ENCODE measurements at places on chromosomes 4 and X.

DNA sequence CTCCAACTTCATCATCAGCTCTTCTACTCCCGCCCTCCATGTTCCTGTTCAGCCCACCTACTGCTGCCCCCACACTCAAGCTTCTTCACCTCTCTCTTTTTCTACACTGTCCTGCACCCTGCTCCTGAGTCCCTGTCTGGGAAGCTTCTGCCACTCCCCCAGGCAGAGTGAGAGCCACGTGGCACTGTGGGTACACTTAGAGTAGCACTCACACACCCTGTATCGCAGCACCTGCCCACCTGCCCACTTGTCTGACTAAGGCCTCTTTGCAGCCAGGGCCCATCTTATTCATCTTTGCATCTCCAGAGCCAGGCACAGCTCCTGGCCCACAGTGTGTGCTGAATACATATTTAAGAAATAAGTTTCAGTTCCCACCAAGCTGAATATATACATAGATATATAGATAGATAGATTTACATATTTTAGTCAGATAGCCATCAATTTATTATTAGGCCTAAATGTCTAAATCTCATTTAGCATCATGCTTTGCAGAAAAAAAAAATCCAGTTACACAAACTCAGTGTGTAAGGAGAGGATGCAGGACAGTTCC lies 24.9 kb downstream of the CCDC149 start:
- DNase-seq, result no peak

GRCh38 chr4:119861731-119862130 lies 204.9 kb downstream of the MAD2L1 start:
- DNase-seq, result no peak

DNA sequence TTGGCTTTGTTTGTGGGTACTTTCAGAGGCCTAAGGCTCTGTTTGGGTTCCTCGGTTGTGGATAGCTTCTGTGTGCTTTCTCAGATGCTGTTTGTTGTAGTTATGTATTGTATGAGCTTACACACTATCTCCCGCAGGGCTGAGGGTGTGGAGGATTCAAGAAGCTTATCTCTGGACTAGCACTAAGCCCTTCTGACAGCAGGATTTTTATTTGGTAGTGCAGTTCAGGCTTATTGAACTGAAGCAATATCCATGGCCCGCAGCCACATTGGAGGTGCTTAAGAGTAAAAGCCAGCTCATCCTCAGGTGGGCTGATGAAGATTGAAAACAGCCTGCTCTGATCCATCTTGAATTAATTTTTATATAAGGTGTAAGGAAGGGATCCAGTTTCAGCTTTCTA lies 128.2 kb downstream of the RASGEF1B start:
- no peak for DNase-seq

DNA sequence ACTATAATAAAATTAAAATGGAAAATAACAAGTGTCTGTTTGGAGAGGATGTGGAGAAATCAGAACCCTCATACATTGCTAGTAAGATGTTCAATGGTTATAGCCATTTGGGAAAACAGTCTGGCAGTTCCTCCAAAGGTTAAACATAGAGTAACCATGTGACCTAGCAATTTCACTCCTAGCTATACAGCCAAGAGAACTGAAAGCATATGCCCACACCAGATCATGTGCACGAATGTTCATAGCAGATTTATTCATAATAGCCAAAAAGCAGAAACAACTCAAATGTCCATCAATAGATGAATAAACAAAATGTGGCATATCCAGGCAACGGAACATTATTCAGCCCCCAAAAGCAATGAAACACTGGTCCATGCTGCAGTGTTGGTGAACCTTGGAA lies 9.4 kb upstream of the CCNQ start:
- DNase-seq, result no peak

DNA sequence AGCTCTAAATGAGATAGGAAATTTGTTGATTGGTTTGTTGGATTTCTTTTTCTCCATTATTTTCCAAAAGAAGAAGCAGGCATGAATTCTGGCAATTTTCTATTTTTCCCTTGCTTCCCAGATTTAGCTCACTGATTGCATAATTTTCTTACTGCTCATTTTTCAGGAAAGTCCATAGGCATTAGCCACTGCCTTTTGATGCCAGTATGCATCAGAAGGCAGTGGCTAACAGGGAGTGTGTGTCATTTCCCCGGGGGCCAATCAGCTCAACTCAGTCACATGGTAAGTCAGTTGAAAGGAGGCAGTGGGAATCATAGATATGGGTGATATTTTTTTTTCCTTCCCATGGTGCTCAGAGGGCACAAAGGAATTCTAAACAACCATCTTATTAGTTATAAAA lies 156.7 kb downstream of the TRIML1 start:
- DNase-seq, result no peak

DNA sequence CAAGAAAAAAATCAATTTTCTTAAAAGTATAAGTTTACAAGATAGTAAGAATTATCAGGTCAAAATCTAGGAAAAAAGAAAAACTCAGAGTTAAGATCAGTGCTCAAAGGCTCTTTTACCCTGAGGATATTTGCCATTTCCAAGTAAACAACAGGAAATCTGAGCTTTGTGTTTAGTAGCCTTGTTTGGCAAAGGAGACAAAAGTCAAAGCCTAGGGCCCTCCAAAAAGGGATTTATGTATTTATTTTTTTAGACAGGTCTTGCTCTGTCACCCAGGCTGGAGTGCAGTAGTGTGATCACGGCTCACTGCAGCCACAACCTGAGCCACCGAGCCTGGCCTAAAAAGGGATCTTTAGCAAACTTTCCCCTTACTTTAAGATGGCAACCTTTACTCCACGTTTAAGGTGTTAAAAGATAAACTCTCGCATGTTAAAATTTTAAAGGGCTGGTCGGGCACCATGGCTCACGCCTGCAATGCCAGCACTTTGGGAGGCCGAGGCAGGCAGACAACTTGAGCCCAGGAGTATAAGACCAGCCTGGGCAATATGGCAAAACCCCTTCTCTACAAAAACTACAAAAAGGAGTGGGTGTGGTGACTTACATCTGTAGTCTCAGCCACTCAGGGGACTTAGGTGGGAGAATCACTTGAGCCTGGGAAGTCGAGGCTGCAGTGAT lies 21.3 kb upstream of the OPHN1 start:
- DNase-seq, result no peak

DNA sequence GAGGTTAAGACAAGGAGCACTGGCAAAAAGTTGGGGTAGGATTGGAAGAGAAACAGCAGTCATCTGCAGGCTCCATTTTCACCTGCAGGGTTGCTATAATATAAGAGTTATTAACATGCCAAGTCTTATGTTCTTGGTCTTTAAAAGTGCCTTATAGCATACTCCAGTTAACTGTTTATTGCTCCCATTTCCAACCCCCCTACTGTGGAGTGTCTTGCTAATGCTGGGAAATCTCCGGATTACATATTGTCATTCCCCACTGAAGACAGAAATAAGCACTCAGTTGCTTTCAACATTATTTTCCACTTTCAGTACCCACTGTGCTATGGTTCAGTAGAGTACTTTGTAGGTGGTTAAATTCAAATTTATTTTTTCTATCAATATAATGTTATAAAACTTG lies 1014.3 kb downstream of the RPA4 start:
- DNase-seq, result no peak

- DNase-seq, result no peak
These were observed 18.6 kb downstream of the ATP8A1 start for GRCh38 chr4:42638321-42638720.

DNA sequence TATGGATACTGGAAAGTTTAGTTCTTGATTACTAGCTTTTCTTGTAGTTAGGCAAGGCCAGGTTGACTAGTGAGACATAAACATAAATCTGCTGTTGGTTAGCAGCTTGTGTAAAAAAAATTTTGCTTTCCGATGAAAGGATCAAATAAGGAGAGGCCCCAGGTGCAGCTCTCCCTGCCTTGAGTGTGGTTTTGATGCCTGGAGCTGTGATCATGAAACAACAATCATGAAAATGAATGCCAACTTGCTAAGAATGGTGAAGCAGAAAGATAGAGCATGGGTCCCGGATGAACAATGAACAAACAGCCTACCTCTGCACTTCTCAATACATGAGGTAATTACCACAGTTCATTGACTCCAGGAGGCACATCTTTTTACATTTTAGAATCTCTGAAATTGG lies 14.4 kb upstream of the SYP start:
- no peak for DNase-seq

DNA sequence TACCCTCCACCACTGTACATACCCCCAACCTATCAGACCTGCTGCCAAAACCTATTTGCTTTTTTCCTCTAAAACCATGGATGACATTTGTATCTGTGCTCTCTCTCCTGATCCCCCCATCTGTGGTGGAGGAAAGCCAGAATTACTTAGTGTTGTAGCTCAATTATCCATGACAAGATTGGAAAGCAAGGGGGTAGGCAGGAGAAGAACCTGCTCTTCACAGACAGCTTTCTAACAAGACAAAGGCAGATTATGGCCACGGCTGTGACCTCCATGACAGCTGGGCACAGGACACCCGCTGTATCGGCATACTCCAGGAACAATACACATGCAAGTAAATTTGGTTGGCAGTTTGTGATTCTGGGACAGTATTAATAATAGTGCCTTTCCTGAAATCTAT lies 186.7 kb downstream of the ENOX2 start:
- no peak for DNase-seq

GRCh38 chrX:39487166-39487968 lies 610.4 kb downstream of the BCOR start:
- DNase-seq, result no peak

Data from activated effector memory CD4-positive, alpha-beta T cell treated with anti-CD3 and anti-CD28 coated beads, Interleukin-2, amount 50 U/mL, for 16 hours (primary cell).